ENCODE measurements at places on chromosomes 1 and 21.

GRCh38 chr1:243526180-243526579, 270.3 kb downstream of the SDCCAG8 start:
- DNase-seq: no peak

DNA sequence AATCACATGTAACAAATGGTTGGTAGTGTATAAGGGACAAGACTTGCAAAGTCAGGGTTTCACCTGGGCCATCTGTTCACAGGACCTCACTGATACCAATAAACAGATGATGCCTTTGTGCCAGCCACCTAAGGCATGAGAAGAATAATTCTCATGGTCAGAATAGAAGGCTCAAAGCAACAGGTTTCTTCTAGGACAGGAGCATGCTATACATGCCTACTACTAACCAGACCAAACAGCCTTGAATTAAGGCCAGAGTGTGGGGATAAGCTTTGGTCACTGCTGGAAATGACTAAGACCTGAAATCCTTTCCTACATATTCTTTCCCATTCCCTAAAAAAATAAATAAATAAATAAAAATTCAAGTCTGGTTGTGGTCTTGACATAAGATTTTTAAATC, 17.5 kb downstream of the PSMB2 start:
- no peak for DNase-seq

DNA sequence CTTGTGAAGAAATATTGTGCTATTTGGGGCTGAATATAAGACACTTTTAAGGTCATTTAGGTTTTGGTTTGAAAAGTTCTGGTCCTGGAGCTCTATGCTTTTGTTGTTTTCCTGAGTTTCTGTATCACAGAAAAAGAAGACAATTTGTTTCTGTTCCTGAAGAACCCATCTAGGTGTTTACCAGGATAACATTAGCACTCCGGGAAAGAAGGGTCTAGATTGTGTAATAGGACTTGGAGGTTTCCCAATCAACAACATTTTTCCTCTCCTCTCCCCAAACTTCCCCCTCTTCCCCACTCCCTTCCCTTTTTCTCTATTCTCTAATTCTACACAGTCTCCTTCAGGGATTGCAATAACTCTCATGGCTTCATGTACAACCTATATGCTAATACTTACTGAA, 78.7 kb downstream of the PTPRC start:
- no peak for DNase-seq

DNA sequence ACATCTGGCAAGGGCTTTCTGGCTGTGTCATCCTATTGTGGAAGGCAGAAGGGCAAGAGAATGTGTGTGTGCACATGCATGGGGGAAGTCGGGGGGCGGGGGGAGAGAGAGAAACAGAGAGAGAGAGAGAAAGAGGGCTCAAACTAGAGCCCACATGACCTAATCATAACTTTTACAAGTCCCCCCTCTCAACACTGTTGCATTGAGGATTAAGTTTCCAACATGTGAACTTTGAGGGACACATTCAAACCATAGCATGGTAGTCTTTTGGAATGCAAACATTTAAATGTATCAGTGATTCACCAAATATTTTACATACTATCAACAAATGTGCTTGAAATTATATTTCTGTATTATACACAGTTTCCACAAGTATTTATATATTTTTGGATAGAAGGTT, 655.4 kb upstream of the B3GALT2 start:
- DNase-seq: no peak

DNA sequence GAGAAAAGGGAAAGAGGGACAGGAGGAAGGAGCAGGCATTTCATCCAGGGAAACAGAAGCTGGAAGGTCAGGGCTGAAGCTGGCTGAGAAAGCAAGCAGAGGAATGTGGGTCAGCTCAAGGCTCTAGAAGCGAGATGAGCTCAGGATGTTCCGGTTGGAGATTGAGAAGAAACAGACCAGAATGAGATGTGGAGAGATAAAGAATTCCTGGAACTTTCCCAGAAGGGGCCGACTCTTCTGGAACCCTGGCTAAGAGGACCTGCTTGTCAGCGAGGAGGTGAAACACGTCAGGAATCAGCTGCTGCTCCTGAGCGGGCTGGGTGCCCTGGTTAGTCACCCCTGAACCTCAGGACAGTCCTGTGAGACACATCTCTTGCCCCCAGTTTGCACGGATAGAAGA, 75.9 kb downstream of the HUNK start:
- no peak for DNase-seq

- DNase-seq: no peak
Observed at GRCh38 chr1:245240648-245241165, 85.9 kb downstream of the KIF26B start.

DNA sequence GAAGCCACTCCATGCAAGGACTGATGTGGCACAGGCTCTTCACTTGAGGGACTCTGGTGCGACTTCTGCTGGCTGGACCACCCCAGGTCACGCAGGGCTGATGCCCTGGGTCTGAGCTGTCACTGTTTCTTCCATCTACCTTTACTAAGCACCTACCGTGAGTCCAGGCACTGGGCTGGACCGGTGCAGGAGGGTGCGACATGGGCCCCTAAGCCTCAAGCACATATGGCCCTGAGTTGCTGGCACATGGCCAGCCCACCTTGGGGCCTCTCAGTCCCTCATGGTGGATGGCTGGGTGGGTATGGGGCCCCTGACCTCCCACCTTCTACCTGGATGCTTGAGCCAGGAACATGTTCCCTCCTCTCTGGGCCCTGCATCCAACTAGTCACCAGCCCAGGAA, 76.0 kb downstream of the DMRTB1 start:
- DNase-seq: no peak

GRCh38 chr1:43932786-43933385, 715 bp upstream of the ARTN start:
- DNase-seq: peak; percentile 69

- no peak for DNase-seq
Observed at GRCh38 chr21:25501996-25502665, 105.2 kb downstream of the MRPL39 start.

DNA sequence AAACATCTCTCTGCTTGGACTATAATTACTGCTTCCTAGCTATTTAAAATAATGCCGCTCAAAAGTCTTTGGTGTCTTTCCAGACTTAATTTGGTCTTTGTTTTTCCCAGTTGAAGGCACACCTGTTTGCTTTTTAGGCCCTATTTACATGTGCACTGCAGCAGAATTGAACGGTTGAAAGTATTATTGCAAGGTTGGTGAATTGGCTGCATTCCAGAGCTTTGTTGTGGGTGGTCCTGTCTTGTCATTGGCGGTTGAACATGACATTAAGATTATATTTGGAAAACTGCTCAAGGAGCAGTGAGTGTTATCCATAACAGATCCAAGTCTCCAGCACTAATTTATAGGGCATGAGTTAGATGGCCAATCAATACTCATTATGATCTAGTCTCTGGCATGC, 656.3 kb downstream of the PTPRC start:
- no peak for DNase-seq

- DNase-seq: no peak
Observed at GRCh38 chr1:85111695-85112094, 63.4 kb upstream of the MCOLN3 start.

DNA sequence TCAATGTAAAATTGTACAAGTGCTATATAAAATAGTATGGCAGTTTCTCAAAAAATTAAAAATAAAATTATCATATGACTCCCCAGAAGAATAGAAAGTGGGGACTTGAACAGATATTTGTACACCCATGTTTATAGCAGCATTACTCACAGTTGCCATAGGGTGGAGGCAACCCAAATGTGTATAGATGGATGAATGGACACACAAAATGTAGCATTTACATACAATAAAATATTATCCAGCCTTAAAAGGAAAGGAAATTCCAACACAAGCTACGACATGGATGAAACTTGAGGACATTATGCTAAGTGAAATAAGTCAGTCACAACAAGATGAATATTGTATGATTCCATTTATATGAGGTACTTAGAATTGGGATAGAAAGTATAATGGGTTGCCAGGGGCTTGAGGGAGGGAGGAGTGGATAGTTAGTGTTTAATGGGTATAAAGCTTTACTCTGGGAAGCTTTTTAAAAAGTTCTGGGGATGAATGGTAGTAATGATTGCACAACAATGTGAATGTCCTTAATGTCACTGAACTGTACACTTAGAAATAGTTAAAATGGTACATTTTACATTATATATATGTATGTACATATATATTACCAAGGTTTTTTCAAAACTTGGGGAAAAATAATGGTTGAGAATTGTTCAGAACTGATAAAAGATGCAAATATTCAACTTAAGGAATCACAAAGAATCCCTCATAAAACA, 53.0 kb upstream of the ADORA3 start:
- no peak for DNase-seq

- DNase-seq: no peak
Observed at GRCh38 chr1:31648641-31649357, 4.1 kb upstream of the PEF1 start.

DNA sequence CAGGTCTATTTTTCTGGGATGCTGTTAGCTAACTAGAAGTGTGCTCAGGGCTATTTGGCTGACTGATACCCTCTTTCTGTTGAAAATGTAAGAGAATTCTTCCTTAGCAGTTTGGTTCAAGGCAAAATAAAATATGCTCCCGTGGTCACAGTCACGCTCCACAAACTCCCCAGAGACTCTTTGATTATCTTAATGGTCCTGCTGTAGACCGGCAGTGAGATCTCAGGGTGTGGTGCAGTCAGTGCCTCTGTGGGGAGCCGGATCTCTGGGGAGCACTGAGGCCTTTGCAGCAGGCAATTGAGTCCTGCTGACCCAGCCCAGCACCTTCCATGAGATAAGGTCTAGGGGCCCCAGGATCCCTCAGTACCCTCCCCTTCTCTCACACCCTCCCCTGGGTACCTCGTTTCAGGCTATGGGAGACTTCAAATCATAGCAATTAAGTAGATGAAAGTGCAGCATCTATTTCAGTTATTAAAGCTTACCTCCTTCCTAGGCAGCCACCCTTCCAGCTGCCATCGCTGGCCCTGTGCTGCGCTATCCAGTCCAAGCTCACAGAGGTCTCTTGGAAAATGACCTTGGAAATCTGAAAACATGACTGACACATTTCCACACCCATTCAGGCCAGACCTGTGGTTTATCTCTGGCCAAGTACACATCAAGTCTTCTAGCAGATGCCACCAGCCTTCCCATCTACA, 98.1 kb downstream of the SEC16B start:
- no peak for DNase-seq

- DNase-seq: no peak
Observed at GRCh38 chr1:204287466-204287891, 72.2 kb downstream of the PLEKHA6 start.

- DNase-seq: peak; percentile 87
Observed at GRCh38 chr1:24283326-24284155, 35.6 kb upstream of the GRHL3 start.

DNA sequence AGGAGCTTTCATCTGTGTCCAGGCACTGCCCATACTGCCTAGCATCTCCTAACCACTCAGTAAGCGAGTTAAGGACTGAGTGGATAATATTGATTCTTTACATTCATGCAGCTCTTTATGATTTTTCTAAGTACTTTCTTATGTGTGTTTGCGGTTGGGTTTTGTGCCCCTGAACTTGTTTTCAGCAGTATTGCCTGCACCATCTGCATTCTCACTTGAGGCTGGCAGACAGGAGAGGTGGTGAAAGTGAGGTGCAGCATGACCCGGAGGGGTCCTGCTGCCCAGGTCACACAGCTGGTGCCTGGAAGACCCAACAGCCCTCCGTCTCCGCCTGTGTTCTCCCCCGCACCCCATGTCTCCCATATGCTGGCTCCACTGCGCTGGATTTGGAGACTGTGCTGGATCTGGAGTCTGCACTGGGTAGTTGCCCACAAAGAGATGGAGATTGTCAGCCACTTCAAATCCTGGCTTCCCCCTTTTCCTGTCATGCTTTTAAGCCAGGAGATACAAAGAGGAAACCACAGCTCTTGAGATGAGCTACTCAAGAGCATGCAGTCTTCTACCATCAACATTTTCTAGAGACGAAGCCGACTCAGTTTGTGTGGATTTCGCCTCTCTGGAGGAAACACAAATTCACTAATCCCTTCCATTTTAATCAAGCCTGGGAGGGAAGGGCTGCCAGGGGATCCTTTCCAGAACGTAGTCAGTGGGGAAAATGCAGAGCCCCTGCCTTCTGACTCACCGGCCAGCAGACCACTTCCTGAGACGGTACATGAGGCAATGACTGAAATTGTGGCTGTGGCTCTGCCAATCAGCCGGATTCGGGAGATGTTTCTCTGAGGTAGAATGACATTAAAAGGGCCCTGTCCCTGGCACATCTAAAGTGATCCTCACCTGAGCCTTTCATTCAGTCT, 71.7 kb upstream of the ANGPTL1 start:
- DNase-seq: peak; percentile 75

- DNase-seq: peak; percentile 44
Observed at GRCh38 chr1:167439301-167439988, 78.9 kb downstream of the CD247 start.

- no peak for DNase-seq
Observed at GRCh38 chr1:181947441-181947840, 114.1 kb downstream of the ZNF648 start.

GRCh38 chr21:42878678-42878992, 704 bp downstream of the WDR4 start:
- no peak for DNase-seq

DNA sequence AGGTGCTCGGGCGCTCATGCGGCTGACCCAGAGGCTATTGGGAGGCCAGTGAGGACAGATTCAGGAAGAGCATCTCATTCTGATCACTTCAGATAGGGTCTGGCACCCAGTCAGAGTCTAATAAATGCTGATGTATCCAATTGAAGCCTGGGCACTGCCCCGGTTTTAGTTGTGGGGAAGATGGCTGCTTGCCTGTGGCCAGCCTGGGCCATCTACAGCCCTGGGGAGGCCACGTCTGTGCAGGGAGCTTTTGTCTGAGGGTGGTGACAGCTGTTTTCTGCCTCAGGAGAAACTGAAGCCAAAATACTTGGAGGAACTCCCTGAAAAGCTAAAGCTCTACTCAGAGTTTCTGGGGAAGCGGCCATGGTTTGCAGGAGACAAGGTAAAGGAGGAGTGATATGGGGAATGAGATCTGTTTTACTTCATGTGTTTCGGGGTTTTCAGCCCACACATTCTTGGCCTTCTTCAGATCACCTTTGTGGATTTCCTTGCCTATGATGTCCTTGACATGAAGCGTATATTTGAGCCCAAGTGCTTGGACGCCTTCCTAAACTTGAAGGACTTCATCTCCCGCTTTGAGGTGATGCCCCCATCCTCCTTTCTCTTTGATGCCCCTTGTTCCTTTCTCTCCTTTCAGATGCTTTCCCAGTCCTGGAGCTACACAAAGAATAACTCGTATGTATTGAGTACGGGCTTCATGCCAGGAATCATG, 2.8 kb downstream of the GSTM5 start:
- DNase-seq: no peak

GRCh38 chr1:19888112-19888511, 5.9 kb downstream of the OTUD3 start:
- DNase-seq: no peak

DNA sequence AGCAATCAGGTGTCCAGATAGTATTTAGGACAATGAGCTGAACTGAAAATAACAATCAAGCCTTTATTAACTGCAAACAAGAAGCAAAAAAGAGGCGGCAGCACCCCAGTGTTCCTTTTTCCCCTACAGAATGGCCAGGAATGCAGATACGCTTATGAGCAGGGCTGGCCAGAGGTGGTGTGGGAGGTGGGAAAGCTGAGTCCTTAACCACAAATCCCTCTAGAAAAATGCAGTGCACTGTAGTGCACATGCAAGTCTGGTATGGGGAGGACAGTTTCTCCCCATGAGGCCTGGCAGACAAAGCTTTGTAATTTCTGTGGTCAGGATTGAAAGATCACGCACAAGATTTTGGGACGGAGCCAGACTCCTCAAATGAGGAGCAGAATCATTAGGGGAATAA, 10.7 kb upstream of the IFNAR1 start:
- no peak for DNase-seq

- peak; percentile 31 for DNase-seq
Observed at GRCh38 chr1:30111431-30111830, 612.0 kb downstream of the MATN1 start.

- peak; percentile 63 for DNase-seq
Observed at GRCh38 chr1:63917571-63918417, 144.0 kb downstream of the ROR1 start.

Data from fibroblast of lung (primary cell).